ENCODE measurements at places on chromosomes 1 and 21.

GRCh38 chr1:201906336-201906735 is 17.6 kb downstream of the SHISA4 start:
- no peak for DNase-seq

DNA sequence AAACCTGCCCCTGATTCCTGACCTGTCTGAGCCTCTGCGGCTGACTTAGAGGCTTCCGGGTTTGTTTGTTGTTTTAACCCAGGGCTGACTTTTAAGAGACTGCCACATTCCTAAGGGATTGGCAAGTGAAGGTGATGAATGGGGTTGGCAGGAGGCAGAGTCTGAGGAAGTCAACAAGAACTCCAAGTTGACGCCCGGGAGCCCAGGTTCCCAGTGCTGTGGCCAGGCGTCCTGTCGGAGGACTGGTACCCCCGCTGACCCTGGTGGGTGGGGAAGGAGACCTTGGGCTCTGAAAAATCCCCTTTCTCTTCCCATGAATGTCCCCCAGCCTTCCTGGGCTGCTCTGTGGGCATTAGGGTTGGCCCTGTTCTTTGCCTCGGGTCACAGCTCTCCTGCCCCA is 19.7 kb upstream of the EPS8L3 start:
- no peak for DNase-seq

- DNase-seq: no peak
These were observed 3.2 kb downstream of the ANGPTL1 start for GRCh38 chr1:178867670-178868069.

- peak; percentile 38 for DNase-seq
These were observed 1.7 kb downstream of the ALDH9A1 start for GRCh38 chr1:165696625-165697100.

- no peak for DNase-seq
These were observed 122.8 kb upstream of the GPR52 start for GRCh38 chr1:174324939-174325338.

Measured in HFF-Myc (cell line).